ENCODE measurements at places on chromosomes 11 and 22. TPM values are rescaled to one million over a fixed set of nuclear protein-coding genes. Genes with fewer than 3 reads are reported as not detected.

- no peak for DNase-seq
These were observed 5.6 kb downstream of the AP1B1 start for GRCh38 chr22:29382580-29383302.

SLC43A1 gene
- total RNA-seq = 24.6 TPM

DNA sequence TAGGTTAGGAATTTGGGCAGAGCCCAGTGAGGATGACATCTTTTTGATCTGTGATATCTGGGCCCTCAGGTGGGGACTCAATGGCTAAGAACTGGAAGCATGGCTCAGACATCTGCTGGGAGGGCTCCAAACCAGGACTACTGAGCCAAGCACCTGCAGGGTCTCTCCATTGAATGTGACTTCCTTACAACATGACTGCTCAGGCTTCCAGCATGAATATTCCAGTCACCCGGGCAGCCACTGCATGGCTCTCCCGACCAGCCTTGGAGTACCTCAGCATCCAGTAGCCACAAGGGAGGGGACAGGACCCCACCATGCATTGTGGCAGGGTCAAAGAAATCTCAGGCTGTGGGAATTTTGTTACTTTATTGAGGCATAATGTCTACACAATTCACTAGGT is 8.6 kb downstream of the CDC45 start:
- DNase-seq = no peak

DNA sequence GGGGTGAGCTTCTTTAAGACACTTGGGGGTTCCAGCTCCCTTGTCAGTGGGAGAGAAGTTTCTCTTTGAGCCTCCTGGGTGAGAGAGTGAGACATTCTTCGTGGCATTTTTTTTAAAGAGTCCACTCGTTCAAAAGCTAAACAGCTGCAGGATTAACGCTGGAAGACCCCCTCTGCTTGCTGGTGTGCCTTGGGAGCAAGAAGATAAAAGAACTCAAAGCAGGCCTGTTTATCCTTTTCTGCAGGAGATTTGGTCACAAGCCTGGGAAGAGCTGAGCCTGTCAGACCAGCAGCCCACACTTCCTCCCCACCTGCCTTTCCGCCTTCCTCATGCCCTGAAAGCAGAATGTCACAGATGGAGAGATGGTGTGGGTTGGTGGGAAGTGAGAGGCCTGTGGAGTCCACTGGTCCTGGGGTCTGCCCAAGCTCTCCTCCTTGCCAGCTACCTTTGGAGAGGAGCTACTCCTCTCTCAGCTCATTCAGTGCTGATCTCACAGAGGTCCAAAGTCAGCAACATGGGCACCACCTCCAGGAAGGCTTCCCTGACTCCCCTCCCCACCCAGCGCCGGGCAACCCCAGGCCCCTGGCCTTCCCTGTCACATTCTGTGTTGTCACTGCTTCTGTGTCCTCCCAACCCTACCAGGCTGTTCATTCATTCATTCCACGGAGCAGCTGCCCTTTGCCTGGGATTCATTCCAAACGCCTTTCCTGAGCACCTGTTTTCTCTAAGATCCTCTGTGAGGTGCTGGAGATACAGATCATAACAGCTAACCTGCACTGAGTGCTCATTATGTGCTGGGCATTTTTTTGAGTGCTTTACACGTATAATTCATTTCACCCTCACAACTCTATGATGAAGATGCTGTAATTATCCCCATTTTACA is 6.7 kb downstream of the GDPD5 start:
- no peak for DNase-seq

OR8G5 gene
- not detected for total RNA-seq

- DNase-seq = no peak
These were observed 9.1 kb downstream of the ARRB1 start for GRCh38 chr11:75342231-75342918.

Data from cardiac muscle cell (in vitro differentiated cells and primary cell).